ENCODE measurements at places on chromosomes 3 and 15.

DNA sequence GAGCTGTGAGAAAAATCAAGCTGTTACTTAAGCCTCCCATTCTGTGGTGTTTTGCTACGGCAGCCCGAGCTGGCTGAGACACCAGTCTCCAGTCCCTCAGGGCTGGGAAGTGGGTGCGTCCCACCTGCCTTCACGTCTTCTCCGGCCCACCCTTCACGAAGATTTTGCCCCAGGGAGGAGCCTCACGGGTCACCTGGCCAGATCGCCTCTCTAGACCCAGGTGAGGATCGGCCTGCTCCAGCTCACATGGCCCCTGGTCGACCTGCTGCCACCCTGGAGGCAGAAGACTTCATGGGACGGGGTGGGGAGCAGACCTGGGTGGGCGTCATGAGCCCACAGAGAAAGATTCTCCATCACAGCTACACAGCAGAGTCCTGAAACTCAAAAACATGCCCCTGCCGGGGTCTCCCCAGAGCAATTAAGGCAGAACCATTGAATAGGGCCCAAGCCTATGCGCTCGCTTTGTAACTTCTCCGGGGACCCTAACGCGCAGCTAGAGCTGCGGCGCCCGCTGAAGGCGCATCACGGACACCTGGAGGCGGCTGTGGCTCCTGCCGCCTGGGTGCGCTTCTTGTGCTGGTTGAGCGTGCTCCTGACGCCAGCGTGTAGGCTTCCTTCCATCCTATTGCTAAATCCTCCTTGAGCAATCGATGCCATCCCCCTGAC, 92.6 kb upstream of the ALDH1A3 start:
- DNase-seq = no peak

GRCh38 chr3:18507333-18507732, 82.2 kb upstream of the SATB1 start:
- DNase-seq = no peak

- DNase-seq = no peak
Measured at GRCh38 chr15:61376516-61376915, 147.4 kb upstream of the RORA start.

GRCh38 chr3:5430701-5431100, 243.2 kb downstream of the EDEM1 start:
- DNase-seq = no peak

DNA sequence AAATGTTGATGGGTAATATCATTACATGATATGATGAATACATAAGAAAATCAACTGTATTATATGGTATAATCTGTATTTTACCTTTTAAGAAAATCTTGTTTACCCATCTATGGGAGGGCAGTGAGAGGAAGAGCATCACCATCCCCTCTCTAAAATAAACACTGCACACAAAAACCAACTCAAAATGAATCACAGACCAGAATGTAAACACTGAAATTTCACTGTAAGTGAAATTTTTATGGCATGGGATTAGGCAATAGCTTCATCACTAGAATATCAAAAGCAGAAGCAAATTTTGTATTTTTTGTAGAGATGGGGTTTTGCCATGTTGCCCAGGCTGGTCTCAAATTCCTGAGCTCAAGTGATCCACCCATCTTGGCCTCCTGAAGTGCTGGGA, 26.2 kb downstream of the IFT80 start:
- no peak for DNase-seq

DNA sequence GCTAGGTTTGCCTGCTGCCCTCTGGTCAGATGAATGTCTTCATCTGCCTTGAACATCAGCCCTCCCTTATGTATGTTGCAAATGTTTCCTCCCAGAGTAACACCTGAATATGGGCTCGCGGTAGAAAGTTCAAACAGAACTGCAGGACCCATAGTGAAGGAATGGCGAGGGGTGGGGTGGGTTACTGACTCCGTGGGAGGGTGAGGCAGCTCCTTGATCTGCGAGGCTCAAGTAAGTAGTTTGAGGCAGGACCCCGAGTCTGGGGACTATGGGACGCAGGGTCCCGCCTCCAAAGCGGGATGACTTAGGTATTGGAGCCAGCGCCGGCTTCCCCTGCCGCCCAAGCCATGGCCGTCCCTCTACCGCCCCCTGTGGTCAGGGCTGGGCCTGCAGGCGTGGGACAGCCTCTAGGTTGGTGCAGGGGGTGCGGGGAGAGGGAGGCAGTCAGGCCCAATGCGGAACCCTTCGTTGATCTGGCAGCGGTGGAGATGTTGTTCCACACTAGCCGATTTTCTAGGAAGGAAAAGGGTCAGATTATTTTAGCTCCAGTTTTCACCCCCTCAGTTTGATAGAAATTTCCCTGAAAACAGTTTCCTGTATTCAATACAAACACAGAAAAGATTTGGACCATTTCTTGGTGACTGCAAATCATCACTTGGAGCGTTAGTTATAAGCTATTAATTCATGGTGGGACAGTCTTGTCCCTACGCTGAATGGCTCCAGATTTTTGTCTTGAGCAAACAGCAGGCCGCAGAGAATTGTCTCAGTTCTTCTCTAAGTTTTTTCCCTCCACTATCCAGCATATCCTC, 72.3 kb downstream of the CORO2B start:
- DNase-seq = no peak

GRCh38 chr15:88015228-88015860, 241.2 kb downstream of the NTRK3 start:
- no peak for DNase-seq

- DNase-seq = no peak
Measured at GRCh38 chr15:42069025-42069424, 25.3 kb downstream of the PLA2G4D start.

GRCh38 chr3:72488738-72489035, 359.6 kb downstream of the SHQ1 start:
- DNase-seq = no peak

- DNase-seq = no peak
Measured at GRCh38 chr3:196193736-196194541, 17.3 kb downstream of the ZDHHC19 start.

DNA sequence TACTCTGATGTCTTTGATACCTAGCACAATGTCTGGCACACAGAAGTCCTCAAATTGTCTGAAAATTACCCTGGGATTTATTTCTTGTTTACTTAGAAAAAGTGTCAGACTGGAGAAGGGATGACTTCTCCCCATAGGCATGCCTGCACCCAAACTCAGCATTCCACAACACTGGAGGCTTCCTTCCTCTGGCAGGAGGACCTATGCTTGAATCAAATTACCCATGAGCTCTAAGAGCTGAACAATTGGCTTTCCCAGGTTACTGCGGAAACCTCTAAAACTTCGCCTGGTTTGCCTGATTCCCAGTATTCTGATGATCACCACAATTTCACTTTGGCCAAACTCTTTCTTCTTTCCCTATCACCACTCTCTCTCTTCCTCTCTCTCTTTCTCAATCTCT, 217.4 kb downstream of the DIPK2A start:
- DNase-seq = no peak

DNA sequence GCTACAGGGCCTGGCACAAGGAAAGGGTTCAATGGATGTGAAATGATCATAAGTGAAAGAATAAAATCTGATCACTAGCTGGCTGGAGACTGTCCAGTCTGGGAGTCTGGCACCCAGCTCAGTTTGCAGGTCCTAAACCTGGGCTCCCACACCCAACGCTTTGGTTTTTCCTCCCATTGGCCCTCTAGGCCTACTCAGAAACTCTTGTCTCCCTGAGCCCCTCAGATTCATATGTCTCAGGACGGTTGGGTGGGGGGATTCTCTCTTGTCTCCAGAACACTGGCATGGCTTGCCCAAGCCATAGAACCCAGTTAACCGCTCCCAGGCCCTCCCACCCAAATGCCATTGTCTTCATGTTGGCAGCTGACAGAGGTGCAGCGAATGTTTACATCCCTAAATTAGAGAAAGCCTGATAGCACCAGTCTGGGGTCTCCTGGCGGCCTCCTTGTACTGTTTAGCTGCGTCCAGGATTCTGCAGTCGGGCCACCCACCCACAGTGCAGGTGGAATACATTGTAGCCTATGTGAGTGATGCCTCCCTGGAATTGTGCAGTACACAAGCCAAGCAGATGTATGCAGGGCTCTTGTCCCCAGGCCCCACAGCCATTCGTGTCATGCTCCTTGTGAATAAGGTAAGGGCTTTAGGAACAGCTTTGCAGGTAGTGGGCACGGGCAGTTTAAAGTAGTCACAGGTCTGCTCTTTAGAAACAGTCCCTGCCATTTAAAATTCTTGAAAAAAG, 266.3 kb downstream of the XXYLT1 start:
- DNase-seq = no peak

DNA sequence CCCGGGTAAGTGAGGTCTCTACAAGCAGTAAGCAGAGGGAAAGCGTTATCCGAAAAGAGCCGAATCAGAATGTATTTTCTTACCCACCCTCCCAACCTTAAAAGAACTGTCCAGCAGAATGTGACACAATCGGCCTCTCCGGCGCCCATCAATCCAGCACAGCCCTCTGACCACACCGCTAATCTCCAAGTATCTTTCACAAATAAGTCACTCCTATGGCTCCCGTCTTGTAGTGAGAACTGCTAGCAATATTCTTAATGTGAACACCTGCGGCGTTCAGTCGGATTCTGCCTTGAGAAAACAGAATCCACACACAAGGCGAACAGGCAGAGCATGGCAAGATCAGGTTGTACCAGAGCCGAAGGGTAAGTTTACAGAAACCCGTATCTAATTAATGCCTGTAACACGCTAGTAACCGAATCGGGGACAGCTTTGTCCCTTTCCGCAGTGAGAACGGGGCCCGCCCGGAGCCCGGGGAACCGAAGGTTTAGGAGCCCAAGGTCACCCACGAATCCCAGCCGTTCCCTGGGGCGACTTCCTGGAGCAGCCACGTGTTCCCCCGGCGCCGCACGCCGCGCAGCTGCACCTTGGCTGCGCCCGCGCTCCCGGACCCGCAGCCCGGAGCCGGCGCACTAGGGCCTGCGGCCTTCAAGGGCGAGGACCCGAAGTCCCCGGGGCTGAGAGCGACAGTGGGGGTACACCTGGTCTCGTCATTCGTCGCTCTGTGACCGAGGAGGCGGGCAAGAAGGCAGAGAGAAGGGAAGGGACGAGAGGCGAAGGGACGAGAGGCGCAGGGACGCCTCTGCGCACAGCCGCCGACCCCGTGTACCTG, 672 bp downstream of the TFRC start:
- DNase-seq = peak; percentile 53

- DNase-seq = no peak
Measured at GRCh38 chr3:158109295-158109803, 540 bp upstream of the RSRC1 start.

- DNase-seq = no peak
Measured at GRCh38 chr3:179953993-179954870, 82.5 kb downstream of the PEX5L start.

DNA sequence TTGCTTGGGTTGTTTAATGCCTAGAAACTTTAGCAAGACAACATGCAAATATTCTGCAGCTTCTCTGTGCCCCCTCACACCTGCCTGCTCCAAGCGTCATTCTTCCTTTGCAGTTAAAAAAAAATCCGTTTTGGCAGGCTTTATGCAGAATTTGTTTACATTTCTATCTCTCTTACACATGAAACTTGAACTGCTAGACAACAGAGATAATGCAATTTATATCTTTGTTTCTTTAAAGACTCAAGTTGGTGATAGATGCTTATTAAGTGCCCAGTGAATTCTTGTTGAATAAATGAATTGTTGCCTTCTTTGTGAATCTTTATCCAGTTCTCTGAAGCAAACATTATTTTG, 53.2 kb downstream of the CHST2 start:
- DNase-seq = no peak

DNA sequence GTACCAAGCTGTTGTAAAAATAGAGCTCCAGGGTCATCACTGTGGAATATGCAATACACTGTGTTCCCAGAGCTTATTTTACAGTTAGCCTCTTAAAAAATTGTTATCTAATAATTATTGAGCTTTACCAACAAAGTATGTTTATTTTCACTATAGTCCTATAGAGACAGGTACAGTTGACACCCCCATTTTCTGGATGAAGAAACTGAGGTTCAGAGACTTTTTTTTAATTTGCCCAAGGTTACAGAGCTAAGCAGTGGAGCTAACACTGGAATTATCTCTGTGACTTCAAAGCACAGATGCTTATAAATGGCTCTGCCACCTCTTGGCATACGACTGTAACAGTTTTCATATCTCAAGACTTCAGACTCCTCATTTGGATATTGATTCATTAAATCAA, 126.4 kb downstream of the FEZF2 start:
- DNase-seq = no peak

DNA sequence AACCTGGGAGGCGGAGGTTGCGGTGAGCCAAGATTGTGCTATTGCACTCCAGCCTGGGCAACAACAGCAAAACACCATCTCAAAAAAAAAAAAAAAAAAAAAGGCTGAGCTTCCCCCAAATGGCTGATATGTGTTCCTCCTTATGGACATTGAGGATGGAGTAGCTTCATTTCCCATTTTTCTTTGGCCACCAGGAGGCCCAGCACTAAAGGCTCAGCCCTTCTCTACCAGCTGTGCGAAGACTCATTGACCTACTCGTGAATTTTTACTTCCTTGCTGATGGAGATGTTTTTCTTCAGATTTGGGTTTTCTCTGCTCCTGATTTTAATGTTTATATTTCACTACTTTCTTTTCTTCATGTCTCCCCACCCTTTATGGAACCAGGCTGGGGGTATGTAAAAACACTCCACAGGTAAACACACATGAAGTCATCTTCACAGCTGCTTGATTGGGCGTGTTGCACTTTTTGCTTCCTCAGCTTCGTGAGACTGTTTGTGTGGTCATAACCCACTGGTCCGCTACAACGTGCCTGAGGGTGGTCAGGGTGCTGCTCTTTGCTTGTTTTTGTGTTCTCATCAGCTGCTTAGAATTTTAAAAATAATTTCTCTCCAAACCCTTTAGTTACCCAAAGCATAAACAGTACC, 13.5 kb downstream of the SEMA4B start:
- no peak for DNase-seq

DNA sequence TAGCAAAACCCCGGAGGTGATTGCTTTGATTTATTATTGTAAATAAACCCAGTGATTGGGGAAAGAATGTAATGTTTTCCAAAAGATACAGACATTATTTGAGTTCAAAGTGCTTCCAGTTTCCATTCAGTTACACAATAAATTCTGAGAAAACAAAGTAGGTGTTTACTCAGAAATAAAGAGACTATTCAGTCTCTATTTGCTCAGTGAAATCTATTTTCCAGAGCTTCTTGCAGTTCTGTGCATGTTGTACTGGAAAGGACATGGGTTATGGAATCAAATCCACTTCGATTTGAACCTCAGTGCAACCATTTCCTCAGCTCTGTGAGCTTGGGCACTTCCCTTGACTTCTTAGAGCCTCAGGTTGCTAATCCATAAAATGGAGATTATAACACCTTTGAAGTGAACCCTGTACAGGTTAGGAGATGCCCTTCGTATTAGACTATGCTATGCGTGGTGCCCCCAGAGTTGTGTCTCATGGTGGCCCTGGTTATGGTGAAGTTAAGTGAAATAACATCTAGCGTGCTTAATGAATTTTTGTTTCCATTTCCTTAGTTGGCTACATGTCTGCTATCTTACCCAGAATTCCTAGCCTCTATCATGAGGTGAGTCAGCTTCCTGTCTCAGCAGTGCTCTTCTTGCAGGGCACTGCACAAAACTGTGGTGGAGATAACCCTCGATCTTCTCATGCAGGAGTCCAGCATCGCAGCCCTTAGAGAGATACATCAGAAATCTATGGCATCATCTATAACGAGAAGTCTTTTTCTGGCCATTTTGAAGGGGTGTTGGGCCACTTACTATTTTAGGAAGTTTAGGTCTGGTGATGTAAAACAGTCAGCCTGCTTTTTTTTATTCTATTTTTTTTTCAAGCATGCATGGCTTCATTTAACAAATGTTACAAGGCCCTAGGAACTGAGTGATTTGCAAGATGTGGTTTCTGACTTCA, 97.7 kb downstream of the RPL39L start:
- no peak for DNase-seq
